ENCODE measurements at places on chromosomes 3 and 15.

- DNase-seq = no peak
These were observed 73.7 kb downstream of the CCNL1 start for GRCh38 chr3:157086060-157086750.

DNA sequence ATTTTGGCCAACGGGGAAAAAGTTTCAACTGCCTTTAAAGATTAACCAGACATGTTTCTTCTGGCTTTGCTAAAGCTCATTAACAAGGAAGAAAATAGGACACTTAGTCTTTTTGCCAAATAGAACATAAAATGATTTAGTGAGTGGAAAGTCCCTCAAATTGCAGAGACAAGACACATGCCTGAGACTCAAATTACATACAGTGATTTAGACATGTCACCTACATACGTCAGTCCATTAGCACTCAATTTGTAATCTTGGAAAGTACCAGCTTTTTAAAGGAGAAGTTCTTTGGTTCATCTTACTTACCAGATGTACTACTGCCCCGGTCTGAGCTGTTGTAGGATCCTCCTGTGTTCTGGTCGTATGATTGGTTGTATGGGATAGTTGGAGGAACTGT lies 1134.2 kb downstream of the ROBO1 start:
- no peak for DNase-seq

DNA sequence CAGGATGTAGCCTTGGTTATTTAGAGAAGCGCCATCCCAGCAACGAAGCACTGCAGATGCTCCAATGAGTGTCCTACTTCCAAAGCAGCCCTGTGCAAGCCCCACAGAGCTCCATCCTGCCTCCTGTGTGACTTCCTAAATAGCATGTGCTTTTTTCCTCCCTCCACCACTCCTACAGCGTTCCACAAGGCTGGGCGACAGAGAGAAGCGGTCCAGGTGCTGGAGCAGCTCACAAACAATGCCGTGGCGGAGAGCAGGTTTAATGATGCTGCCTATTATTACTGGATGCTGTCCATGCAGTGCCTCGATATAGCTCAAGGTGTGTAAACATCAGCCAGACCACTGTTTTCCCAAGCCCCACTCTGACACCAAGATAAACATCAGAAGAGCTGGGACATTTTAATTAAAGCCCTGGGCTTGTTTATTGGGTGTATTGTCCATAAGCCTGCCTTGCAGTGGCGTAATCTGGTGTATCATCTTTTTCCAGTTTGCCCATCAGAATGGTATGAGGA lies 22.2 kb upstream of the RHO start:
- no peak for DNase-seq

DNA sequence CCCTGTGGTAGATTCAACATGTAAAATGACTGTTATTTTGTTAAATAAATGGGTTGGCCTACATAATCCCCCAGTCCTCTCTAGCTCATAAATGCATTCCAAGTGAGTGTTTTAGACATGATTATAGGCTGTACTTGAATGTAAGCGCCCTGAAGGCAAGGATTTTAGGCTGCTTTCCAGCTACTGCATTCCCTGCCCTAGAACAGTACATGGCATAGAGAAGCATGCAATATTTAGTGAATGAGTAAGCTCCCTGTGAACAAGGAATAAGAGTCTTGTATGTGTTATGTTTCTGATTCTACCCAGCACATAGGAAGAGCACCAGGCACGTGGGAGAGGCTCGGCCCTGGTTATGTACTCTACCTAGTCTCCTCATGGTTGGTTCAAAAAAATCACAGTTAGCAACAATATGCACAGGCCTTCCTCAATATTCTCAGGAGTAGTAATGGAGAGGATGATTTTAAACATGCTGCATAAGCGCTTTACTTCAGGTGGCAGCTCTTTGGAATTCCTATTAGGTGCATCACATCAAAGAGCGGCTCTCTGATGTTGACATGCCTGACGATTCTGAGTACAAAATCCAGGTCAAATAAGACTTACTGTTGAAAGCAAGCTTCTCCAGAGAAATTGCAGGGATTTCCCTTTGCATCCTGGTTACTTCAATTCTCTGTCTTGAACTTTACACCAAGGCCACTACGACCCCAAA lies 456.6 kb downstream of the MAGI1 start:
- no peak for DNase-seq

- no peak for DNase-seq
These were observed 36.2 kb upstream of the ATOSA start for GRCh38 chr15:52715411-52715810.

- no peak for DNase-seq
These were observed 750.6 kb downstream of the AGBL1 start for GRCh38 chr15:86830304-86830703.

DNA sequence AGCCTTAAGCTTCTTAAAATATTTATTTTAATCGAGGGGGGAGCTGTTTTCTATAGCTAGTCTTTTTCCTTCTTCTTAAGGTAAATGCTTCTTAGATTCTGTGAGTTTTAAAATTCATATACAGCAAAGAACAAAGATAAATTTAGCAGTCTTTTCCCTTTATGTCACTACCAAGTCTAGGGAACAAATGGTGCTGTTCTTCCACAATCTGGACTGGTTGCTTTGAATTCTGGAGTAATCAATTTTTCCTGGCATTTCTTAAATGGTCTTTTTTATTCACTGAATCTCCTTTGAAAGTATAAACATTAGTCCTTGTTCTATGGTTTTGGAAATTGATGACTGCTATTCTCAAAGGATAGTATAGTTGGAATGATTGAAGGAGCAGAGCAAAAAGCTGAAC lies 82.8 kb downstream of the CHL1 start:
- DNase-seq = no peak

Data from stimulated activated CD8-positive, alpha-beta memory T cell treated with anti-CD3 and anti-CD28 coated beads, Interleukin-7, amount 100 ng/mL, for 4 hours (primary cell).